ENCODE measurements at places on chromosomes 1 and 21. TPM values are rescaled to one million over a fixed set of nuclear protein-coding genes. Genes with fewer than 3 reads are reported as not detected.

- no peak for DNase-seq
Measured at GRCh38 chr1:233281711-233282581, 13.6 kb downstream of the PCNX2 start.

DNA sequence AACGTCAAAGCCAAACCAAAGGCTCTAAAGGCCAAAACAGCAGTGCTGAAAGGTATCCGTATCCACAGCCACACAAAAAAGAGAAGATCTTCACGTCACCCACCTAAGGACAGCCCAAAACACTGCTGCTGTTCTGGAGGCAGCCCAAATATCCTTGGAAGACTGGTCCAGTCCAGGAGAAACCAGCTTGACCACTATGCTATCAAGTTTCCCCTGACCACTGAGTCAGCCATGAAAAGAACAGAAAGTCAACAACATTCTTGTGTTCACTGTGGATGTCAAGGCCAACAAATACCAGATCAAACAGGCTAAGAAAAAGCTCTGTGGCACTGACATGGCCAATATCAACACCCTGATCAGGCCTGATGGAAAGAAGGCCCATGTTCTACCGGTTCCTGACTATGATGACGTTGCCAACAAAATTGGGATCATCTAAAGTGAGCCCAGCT, 32.1 kb downstream of the ARID4B start:
- no peak for DNase-seq

PLD5 gene
- total RNA-seq, result 9.2 TPM

CLCA4 gene
- total RNA-seq, result not detected

DNA sequence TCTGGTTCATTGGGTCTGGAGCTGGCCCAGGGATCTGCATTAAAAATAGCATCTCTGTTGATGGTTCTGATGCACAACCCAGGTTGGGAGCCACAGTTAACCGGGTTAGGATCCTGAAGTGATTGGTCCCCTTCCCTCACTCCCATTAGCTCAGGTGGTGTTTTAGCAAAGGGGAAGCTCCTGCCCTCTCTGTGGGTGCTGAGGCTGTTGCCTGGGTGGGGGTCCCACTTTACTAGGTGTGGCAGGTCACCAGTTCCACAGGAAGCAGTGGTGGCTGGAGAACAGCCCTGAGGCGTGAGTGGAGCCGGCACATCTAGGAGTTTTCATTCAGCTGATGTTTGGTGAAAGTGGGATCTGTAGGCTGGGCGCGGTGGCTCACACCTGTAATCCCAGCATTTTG, 86.5 kb downstream of the MAN1C1 start:
- DNase-seq, result no peak

DNA sequence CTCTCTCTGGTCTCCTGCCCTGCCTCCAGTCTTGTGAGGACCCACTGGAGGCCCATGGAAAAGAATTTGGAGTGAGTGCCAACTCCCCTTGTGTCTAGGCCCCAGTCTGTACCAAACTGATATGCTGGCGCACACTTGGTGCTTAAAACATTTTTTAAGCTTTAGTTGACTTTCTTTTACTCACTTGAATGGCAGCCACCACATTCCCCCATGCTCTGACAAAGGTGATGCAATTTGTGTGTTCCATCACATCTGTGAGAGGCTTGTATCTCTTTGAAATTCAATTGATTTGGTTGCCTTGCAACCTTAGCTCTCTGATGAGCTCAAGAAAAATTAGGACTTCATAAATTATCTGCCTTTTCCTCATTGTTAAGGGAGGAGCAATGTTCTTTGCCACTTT, 30.5 kb upstream of the WDTC1 start:
- DNase-seq, result no peak

FMO4 gene
- 2.1 TPM for total RNA-seq

DNA sequence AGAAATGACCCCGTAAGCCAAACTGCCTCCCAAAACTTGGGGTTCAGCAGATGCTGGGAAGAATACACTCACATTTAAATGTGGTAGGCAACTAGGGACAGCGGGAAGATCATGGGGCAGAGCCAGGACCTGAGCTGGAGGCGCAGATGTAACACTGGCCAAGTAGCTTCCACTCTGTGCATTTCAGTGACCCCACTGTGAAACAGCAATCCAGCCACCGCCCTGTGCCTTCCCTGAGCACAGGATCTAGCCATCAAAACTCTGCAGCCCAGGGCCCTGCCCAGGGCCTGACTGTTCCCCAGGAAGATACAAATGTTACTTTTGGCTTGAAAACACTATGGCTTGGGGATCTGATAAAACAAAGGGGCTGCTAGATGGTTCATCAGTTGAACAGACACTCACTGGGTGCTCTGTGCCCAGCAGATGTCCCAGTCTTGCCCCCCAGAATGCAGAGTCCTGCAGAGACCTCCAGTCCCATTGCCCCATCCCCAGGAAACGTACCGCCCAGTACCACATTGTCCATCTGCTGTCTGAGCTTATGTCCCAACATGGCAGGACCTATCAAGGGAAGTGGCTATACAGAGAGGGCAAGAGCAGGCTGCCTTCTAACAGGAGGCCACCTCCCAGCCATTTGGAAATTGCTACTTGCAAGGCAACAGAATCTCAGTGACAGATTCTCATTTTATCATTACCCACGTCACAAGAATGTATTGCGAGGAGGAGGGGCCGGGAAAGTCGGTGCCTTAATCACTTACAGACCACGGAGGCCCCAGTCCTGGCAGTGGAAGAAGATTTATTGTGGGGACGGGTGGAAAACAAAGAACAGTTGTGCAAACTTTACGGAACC, 124.0 kb downstream of the DMRTB1 start:
- no peak for DNase-seq

GRCh38 chr1:22729912-22730311, 19.3 kb downstream of the EPHB2 start:
- no peak for DNase-seq

DNA sequence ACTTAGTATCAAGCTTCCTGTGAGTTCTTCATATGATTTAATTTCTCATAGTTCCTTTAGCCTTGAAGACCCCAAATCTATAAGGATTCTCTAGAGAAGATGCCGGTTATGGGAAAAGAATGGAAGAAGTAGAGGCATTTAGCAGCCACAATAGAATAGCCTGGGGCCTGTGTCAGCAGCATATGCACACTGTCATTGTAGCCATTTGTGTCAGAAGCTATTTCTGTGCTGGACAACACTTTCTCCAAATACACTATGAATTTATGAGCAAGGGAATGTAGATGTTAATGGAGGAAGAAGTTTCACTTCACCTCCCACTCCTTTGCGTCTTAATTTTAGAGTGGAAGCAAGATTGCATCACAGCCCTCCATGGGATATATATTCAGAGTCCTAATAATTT, 17.4 kb downstream of the JAM2 start:
- no peak for DNase-seq

- no peak for DNase-seq
Measured at GRCh38 chr1:90911353-90911752, 110.5 kb downstream of the ZNF644 start.

FLG2 gene
- not detected for total RNA-seq

NR1I3 gene
- not detected for total RNA-seq

- DNase-seq, result no peak
Measured at GRCh38 chr1:32766328-32766972, 50.7 kb downstream of the YARS1 start.

TFF1 gene
- total RNA-seq, result not detected

DNA sequence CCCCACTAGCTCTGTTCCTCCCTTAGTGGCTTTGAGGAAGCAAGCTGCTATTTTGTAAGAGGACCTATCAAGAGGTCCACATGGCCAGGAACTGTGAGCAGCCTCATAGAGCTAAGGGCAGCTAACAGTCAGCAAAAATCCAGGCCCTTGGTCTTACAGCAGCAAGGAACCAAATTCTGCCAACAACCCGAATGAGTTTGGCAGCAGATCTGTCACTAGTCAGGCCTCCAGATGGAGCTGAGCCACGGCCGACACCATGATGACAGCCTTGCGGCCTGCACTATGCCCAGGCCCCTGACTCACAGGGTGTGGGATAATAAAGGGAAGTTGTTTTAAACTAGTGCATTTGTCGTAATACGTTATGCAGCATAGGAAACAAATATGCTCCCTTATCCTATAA, 28.0 kb upstream of the H3-3A start:
- no peak for DNase-seq

IPO13 gene
- total RNA-seq, result 44.1 TPM

TMPRSS15 gene
- total RNA-seq, result not detected

DNA sequence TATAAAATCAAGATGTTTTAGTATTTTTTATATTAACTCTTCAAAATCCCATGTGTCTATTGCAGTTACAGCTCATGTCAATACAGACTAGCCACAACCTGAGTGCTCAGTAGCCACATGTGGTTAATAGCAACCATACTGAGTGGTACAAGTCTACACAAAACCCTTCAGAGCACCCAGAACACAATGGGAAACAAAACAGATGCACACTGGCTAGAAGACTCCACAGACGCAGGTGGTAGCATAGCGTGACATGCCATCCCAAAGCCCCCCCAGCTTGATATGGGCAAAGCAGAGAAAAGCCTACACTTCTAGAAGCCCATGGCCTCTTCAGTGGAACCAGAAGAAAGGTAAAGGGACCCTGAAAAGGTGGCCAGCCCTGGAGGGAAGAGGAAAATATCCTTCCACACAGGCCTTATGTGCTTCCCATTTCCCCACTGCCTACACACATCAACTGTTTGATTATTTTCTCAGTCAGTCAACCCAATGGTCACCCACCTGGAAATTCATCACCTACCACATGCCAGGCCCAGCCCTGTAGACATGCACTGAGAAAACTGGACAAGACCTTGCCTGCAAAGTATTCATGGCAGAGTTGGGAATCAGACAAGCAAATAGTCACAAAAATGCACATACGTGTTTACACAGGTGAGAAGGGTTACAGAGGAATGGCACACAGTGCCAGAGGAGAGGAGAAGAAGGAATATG, 175.0 kb downstream of the VAV3 start:
- DNase-seq, result no peak

TFB2M gene
- total RNA-seq, result 18.0 TPM

- no peak for DNase-seq
Measured at GRCh38 chr1:1942753-1943656, 23.9 kb upstream of the TMEM52 start.

FAM110D gene
- total RNA-seq, result 0.85 TPM

GRCh38 chr1:153380711-153381110, 5.3 kb upstream of the S100A12 start:
- DNase-seq, result no peak

DNA sequence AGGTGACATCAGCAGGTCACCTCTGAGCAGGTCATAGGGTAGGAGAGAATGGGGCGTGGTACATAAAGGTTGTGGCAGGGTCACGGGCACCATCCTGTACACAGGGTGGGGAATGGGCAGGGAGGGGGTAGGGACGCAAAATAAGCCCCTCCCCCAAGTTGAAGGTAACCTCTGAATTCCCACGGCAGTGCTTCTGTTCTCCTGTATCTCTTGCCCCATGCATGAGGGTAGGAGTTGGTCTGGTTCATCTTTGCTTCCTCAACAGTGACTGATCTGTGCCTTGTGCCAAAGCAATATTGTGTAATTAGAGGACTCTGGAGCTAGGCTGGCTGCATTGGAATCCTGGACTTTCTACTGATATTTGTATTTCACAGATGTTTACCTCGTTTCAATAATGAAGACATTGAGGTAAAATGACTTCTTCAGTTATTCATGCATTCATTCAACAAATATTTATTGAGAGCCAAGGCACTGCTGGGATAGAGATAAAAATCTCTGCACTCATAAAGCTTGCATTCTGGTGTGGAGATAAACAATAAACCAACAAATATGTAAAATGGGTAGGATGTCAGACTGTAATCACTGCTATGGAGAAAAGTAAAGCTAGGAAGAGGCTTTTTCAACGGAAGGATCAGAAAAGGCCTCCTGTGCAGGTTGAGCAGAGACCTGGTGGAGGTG, 18.4 kb upstream of the GFI1 start:
- DNase-seq, result no peak

DNA sequence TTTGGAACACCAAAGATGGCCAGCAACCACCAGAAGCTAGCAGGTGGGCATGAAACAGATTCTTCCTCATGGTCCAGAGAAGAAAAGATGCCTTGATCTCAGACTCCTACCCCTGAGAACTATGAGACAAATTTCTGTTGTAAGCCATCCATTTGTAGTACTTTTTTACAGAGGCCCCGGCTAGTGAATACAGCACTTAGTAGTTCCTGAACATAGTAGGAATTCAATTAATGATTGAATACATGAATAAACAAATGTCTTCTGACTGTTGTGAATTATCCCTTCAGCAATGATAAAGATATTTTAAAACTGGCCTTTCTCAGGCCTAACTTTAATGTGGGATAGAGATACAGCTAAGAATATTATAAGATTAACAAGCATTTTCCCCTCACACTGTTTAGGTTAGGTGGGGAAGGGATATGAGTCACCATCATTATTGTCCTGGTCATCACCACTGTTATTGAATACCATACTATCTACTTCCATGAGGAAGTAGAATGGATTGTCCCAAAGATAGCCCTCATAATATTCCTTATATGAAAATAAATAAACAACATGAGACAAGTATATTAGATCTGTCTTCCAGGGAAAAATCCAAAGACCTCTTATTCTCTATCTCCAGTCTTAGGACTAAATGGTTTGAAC, 51.4 kb downstream of the ADCY10 start:
- no peak for DNase-seq

USH2A gene
- total RNA-seq, result not detected

DNA sequence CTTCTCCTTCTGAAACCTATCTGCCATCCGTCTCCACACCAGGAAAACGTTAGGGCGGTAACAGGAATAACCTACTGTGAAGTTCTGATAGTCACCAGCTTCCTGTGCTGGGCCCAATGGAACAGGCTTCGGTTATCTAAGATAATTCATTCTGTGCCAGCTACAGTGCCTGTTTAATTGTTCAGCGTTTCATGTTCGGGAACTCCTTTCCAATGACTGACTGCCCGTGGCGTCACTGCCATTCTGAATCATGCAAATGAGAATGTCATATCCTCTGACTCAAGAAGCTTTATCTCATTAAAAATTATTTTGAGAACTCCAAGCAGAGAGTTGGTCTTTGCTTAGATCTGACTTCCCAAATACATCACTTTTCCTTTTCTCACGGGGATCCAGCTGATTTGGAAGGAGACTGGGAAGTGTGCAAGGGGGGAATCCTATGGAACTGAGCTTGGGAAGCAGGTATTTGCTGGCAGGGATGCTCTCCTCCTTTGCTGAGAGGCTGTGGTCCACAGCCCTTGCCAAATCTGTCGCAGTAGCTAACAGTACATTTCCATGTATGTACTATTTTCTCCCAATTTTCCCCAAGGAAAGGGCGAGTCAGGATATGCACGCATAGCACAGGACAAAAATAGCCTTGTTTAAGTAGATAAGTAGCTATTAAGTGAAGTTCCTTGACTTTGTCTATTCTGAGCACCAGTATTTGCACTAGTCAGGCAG, 358.7 kb downstream of the LTN1 start:
- peak; percentile 43 for DNase-seq

GRCh38 chr1:25199819-25200620, 32.3 kb downstream of the SYF2 start:
- no peak for DNase-seq

TMEM39B gene
- total RNA-seq, result 32.4 TPM

- DNase-seq, result no peak
Measured at GRCh38 chr1:85940656-85941306, 215.8 kb downstream of the COL24A1 start.

GRCh38 chr1:9440763-9441194, 98.5 kb upstream of the SLC25A33 start:
- DNase-seq, result no peak

OR10Z1 gene
- total RNA-seq, result not detected

GRCh38 chr1:49098866-49099265, 322.2 kb upstream of the BEND5 start:
- DNase-seq, result no peak
